ENCODE measurements at places on chromosomes 1 and 21. TPM values are rescaled to one million over a fixed set of nuclear protein-coding genes. Genes with fewer than 3 reads are reported as not detected.

The BRINP2 gene
- polyA plus RNA-seq = 0.15 TPM

The GCSAML gene
- not detected for polyA plus RNA-seq

The HSD11B1 gene
- polyA plus RNA-seq = 1.2 TPM

DNA sequence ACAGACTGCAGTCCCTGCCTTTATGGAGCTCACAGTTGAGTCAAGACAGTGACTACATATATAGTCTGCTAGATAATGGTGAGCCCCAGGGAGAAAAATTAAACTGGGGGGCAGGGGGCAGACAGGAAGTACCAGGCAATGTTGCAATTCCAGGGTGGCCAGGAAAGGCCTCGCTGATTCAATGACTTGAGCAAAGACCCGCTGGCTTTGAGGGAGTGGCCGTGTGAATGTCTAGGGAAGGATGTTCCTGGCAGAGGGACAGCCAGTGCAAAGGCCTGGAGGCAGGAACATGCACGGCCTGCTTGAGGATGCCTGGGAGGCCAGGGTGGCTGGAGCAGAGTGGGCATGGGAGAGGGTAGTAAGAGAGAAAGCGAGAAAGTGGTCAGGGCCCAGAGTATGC, 23.0 kb upstream of the EPHA8 start:
- H3K27ac ChIP-seq = no peak overlapping the region
- H3K36me3 ChIP-seq = no peaks in the 10 kb centered on the region
- H3K4me1 ChIP-seq = no peaks in the 10 kb centered on the region
- DNase-seq = peak; percentile 14
- H3K27me3 ChIP-seq = no peaks in the 10 kb centered on the region
- H3K4me3 ChIP-seq = no peak overlapping the region

DNA sequence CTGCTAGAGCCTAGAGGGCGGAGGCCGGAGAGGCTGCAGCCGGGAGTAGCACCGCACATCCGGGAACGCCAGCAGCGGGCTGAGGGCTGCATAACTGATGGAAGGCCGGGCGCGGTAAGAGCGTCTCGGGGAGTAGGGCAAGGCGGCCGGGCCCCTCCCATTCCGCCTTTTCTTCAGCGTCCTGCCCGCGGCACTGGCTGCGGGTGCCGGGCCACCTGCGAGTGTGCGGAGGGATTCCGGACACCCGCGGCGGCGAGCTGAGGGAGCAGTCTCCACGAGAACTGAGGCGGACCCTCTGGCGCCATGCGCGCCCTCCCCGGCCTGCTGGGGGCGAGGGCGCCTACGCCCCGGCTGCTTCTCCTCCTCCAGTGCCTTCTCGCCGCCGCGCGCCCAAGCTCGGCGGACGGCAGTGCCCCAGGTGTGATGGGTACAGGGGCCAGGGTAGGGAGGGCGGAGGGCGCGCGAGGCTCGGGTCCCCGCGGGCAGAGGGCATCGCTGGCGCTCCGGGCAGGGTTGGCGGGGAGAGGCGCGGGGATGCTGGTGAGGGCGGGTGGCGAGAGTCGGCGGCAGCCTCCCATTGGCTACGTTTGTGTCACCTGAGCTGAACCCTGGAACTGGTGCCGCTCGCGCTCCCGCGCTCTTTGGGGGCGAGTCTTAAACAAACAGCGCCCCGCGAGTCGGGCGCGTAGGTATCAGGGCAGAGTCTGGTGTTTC, 334.4 kb downstream of the SRGAP2C start:
- H3K36me3 ChIP-seq = no peaks in the 10 kb centered on the region
- H3K27me3 ChIP-seq = peaks cover 7% of the 10 kb centered on the region
- H3K4me3 ChIP-seq = peak overlapping the region; percentile 16
- H3K4me1 ChIP-seq = no peaks in the 10 kb centered on the region
- H3K27ac ChIP-seq = peak overlapping the region; percentile 79

DNA sequence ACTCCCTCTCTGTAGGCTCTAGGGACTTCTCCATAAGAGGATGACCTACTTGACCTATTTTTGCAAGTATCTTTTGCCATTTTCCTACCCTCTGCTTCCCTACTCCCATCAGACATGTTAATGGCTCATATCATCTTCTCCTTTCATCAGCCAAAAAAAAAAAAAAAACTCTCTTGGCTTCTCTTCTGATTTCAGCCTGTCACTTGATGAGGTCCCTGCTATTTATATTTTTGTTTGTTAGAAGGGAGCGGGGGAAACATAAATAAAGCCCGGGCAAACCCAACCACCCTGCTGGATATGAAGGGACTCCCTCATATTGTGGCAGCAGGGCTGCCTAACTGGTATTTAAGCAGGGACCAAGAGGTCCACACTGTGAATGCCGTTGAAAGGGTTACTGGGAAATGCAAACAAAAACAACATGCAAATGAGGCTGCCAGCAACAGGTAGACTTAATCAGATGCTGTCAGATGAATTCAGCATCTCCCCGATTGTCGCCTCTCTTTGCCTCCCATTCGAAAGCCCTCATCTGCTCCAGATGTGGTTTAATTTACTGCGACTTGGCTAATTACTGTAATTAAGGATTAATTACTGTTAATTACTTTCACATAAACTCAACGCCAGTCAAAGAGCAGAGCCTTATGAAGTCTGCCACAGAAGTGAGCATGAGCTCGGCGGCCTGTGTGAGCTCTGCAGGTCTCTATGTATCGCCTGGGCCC, 172.3 kb downstream of the PBX1 start:
- DNase-seq = no peak
- H3K36me3 ChIP-seq = no peaks in the 10 kb centered on the region
- no peak overlapping the region for H3K27ac ChIP-seq
- H3K4me3 ChIP-seq = no peak overlapping the region
- H3K4me1 ChIP-seq = peaks cover under 1% of the 10 kb centered on the region

DNA sequence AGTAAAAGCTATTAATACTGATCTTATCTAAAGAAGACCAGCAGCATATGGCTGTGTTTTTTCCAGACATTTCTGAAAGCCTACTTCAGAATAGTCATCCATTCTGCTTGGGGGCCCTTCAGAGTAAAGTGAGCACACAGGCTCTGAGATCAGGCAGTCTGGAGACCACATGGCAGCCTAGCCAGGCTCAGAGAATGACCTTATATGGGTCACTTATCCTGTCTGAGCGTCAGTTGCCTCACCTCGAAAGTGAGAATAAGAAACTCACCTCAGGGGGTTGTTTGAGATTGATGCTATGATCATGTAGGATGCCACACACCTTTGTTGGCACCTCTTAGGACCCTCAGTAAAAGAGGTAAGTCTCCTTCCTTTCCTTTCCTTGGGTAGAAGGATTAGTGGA, 270.4 kb downstream of the GRIK1 start:
- no peaks in the 10 kb centered on the region for H3K4me1 ChIP-seq
- no peak overlapping the region for H3K27ac ChIP-seq
- H3K27me3 ChIP-seq = no peaks in the 10 kb centered on the region
- no peak overlapping the region for H3K4me3 ChIP-seq
- no peaks in the 10 kb centered on the region for H3K36me3 ChIP-seq

DNA sequence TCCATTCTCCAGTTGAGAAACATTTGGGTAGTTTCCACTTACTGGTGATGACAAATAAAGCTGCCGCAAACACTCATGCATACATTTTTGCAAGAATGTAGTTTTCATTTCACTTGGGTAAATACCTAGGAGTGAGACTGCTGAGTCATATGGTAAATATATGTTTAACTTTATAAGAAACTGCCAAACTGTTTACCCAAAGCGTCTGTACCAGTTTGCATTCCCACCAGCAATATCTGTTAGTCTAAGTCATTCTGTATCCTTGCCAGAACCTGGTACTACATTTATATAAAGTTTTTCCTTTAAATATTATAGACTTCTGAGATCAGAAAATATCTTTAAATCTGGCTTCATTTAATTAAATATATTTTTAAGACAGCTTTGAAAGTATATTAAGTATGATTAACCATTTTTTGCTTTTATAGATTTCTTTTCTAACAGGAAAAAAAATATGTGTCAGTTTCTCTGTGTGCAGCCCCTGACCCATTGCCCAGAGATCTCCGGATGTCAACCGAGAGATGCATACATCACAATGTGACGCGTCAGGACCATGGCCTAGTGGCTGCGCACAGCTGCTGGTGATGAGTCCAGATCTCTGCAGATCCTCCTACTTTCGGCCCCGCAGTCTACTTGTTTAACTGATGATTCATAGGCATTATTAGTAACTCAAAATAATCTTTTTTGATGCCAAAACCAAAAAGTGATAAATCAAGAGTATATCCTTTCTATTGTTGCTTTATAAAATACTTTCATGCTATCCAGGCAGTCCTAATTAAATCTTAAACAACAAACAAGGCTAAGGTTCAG, 227.1 kb upstream of the MAP1LC3C start:
- H3K4me3 ChIP-seq = no peak overlapping the region
- H3K36me3 ChIP-seq = no peaks in the 10 kb centered on the region
- H3K27me3 ChIP-seq = no peaks in the 10 kb centered on the region
